ENCODE measurements at places on chromosomes 5 and 9.

GRCh38 chr5:136033848-136034247 is 5.1 kb downstream of the TGFBI start:
- no peak for DNase-seq

- no peak for DNase-seq
Observed at GRCh38 chr5:156824800-156825199, 25.3 kb upstream of the PPP1R2B start.

- no peak for DNase-seq
Observed at GRCh38 chr5:6142353-6142752, 236.0 kb downstream of the MED10 start.

DNA sequence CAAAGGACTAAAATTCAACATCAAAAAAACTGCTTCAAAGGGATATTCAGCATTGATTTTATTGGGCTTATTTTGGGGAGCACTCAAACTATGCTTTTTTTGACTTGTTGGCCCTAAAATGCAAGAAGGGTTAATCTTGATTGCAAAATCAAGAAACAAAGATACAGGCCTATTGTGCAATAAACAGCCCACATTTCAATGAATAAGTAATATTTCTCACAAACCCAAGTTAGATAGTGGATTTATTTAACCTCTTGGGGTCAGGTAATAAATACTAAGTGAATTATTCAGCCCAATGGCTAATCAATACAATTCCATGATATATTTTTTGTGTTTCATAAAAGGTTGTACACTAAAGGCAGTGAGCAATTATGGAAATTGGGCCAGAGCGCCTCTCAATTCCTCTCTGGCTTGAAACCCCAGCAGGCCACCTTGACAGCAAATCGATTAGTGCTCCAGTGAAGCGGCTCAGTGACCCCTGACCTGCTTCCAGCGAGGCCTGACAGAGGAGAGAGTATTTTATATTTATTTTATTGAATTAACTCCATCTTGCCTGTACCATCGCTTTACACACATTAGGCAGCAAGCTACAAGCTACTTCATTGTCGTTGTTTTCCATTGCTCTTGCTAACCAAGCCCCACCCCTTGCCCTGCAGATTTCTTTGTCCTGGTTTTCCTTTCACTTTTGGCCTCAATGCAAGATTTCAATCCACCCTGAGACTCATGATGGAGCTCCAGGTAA is 65.5 kb downstream of the EBF1 start:
- DNase-seq = no peak

GRCh38 chr9:72394066-72394465 is 29.1 kb upstream of the ZFAND5 start:
- no peak for DNase-seq

DNA sequence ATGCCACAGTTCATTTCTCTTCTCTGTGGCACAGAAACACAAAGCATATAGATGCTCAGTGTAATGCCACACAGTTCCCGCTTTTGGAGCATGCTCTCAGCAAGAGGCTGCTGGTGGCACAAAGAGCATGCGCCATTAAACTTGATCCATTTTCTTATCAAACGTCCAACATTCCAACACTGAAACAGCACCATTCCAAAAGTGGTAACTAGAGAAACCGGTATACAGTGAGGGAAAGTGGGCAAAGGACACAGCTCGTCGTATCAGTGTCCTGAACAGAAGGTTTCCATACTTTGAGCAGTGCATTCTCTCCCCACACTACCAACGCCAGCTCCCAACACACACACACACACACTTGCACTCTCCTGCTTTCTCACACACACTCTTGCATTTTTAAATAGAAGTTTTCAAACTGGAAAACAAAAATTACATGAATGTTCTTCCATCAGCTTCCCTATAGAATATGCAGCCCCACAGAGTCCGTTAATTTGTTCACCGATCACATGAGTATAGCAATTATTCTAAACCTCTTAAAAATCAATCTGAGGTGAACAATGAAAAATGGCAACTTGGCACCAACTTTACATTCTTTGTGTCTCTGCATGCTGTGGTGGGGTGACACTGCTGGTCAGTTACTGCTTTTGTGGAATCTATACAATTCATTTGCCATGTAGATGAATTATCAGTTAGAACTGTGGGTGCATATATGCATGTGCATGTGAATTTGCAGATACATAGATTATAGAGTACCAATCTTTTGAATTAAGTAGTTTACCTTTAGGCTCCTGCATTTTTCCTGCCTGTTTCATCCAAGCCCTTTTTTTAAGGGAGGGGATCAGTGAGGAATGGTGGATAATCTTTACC is 5.7 kb downstream of the NFIB start:
- no peak for DNase-seq

- DNase-seq = no peak
Observed at GRCh38 chr5:157447201-157447637, 12.8 kb upstream of the NIPAL4 start.

- no peak for DNase-seq
Observed at GRCh38 chr5:1538741-1539392, 15.1 kb upstream of the LPCAT1 start.

DNA sequence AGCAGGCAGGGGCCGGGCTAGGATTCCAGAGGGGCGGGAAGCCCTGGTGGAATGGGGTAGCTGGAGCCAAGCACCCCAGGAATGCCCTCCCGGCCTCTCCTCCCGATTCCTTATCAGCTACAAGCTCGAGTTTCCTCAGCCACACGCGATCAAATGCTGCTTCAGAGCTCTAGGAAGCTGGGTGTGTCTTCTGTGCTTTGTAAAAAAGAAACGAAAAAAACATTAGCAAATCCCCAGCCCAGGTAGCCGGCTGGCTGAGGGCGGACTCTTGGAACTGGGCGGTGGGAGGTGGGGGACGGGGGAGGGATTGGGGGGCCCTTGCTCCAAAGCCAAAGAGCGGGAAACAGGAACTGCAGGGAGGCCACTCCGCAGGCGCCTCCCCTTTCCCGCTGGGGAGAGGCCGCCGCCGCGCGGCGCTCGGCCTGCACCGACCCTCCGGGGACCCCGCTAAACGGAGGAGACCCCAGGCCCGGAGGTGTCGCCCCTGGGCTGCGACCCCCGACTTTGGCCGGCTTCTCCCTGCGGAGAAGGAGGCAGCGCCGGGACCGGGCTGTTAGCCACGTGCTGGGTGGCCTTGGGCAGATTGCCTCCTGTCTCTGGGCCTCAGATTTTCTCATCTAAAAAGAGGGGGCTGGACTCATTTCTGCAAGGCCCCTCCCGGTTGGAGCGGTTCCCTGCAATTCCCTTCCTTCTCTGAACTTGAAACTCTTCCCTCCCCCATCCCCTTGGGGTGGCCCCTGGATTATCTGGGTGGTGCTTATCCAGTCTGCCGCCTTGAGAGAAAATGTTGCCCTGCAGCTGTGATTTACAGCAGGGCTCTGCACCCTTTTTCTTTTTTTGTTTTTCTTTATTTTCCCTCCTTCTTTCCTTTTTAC is 40.9 kb upstream of the FABP6 start:
- DNase-seq = no peak

GRCh38 chr5:124538931-124539330 is 207.5 kb downstream of the ZNF608 start:
- no peak for DNase-seq

DNA sequence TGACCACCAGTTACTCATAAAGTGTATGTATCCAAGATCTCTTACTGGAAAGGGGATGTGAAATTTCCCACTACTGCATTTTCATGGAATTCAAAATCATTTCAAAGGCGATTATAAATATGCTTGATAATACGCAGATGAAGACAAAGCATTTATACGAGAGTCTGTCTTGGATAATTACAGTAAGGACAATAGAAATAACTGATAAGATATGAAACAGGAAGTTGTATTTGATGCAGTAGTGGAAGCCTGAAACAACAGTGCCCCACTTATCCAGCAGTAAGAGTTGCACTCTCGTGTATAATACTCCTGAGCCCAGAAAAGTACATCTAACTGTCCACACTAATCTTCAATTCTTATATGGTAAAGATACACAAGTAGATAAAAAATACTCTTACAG is 188.7 kb upstream of the POU5F2 start:
- DNase-seq = no peak

- no peak for DNase-seq
Observed at GRCh38 chr9:125388978-125389377, 127.4 kb downstream of the GAPVD1 start.

DNA sequence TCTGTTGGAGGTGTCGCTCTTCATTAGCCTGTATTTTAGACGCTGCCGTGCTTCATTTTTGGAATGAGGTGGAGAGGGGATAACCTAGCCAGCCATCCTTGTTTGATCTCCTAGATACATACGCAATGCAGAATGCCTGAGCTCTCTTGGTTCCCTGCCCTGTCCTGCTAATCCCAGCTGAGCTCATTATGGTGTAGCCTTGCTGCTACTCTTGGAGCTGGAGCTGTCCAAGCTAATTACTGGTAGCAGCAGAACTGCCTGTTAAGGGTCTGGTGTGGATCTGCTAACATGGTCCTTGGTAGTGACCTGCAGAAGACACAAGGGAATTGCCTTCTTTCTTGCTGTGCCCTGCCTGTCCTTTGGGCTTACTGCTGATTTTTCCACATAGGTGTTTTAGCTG is 207.9 kb downstream of the CNTLN start:
- DNase-seq = no peak

GRCh38 chr5:64625678-64626077 is 64.6 kb upstream of the SHISAL2B start:
- no peak for DNase-seq

DNA sequence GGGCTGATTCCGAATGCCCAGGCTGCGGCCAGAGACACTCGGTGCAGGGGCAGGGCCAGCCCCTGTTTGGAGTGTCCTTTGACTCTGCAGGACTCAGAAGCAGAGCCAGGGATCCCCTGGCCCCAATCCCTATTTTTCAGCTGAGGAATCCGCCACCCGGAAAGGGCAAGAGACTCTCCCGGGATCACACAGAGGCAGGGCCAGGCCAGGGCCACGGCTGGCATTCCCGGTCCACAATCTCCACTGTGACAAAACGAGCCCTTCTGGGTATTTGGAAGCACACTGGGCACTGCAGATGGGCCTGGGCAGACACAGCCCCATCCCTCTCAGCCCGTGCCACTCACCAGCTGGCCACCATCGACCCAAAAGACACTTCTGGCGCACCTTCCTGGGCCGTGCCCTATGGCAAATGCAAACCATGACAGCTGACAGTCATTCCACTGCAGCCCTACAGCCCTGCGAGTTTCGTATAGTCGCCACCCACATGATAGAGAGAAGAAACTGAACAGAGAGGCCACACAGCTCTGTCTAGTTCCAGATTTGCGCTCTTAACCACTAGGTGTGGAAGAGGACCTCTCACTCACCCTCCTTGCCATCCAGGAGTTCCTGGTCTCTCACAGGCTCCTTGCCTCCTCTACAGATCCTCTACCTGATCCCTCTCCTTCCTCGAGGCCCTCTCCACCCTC is 13.3 kb downstream of the NR5A1 start:
- no peak for DNase-seq

DNA sequence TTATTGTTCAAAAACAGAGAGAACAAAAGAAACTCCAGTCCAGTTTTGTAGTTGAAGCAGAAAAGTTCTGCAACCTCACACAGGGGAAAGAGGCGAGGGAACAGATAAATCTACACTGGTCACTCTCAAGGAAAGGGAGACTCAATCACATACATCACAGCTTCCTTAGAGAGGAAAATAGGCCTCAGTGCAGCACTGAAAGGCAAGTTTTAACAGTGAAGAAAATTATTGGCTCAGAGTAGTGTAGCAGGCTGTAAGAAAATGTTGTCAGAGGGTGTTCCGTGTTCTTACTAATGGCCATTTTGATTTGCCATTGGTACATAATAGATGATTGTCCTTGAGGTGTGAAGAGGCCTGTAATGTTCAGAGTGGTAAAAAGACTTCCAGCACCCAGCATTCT is 530.0 kb upstream of the CDH6 start:
- no peak for DNase-seq

- DNase-seq = no peak
Observed at GRCh38 chr5:33010846-33011245, 299.7 kb downstream of the NPR3 start.

DNA sequence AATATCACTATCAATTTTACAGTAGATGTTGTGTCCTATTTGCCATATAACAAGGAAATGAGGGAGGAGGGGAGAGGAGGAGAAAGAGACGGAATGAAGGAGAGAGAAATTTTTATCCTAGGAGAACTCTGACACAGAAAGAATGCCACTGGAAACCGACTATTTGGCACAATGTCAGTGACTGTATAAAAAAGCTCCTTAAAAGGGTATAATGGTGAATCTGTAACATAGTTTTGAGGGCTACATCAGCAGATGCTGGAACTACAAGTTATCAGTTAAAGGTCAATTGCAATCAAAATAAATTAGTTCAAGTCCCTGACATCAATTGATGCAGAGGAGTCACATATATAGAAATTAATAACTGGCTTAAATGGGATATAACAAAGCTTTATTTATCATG is 5.7 kb downstream of the EDIL3 start:
- no peak for DNase-seq

DNA sequence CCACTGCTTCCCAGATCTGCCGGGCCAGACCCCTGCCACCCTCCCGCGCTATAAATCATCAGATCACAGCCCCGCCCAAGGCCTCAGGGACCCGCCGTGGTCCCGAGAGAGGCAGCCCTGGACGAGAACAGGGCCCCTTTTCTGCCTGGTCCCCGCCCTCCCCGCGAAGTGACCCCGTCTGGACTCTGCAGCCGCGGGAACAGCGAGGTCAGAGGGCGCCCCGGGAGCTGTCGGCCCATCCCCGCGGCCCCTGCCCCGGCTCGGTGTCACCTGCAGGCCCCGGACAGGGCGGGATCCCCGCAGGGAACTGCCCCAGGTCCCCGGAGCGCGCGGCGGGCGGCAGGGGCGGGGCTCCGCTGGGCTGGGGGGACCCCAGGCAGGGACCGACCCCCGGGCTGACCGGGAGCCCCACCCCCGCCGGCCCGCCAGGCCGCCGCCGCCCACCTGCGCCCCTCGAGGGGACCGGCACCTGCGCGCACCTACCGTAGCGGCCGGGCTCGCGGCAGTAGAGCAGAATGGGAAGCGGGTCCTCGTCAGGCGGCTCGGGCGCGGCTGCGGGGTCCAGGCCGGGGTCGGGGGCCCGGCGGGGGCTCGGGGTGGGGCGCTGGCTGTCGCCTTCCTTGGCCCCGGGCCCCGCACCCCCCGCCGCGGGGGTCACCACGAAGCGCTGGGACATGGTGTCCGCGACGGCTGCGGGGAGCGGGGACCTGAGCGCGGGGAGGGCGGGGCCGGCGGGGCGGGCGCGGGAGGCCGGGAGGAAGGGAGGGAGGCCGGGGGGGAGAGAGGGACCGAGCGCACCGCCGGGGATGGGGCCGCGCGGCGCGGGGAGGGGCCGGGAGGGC is 43.5 kb upstream of the SLC12A7 start:
- no peak for DNase-seq

DNA sequence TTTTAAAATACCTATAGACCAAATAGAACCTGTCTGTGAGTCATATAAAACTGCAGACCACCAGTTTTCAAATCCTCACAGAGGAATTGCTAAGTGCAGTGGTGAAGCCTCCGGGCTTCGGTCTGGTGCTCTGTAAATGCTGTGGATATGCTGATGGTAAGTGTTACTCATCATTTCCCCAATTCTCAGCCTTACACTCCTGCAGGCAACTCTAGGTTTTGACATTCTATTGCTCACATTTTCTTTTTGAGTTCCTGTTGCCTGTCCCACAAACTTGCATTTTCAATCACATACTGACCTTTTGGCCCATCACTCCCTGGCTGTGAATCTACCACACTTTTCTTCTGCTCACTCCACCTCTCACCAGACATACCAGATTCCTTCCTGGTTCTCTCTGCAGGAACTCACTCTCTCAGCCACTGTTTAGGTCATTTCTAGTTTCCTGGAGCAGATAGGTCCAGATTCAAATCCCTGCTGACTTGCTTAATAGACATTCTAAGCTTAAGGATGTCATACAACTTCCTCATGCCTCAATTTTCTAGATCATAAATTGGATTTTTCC is 192.9 kb downstream of the RAB3C start:
- DNase-seq = no peak

Measured in stimulated activated CD4-positive, alpha-beta T cell treated with anti-CD3 and anti-CD28 coated beads, Interleukin-12 subunit alpha, Interleukin-12 subunit beta, amount 100 ng/mL, for 4 hours (primary cell).